ENCODE measurements at places on chromosomes 3 and 15.
A peak's percentile ranks its signal among the peaks of the same experiment; 100 is the strongest.

GRCh38 chr15:94174399-94174802 lies 57.0 kb upstream of the MCTP2 start:
- DNase-seq = peak; percentile 92

- DNase-seq = no peak
Measured at GRCh38 chr3:39812537-39812936, 3.1 kb downstream of the MYRIP start.

DNA sequence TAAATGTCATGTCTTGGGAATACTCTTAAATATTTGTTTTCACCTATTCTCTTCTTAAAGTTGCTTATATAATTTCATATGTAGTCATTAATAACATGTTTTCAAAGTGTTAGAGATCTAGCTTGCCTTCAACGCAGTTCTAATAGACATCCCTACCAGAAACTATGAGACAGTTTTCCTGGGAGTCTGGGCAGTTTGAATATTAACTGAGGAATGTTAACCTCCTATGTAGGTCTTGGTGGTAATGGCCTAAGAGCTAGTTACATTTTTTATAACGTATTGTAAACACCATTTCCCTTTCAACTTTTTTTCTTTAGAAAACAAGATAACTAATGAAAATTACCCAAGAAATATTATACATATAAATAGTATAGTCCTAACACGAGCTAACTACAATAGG lies 328.2 kb downstream of the TIGIT start:
- DNase-seq = no peak

DNA sequence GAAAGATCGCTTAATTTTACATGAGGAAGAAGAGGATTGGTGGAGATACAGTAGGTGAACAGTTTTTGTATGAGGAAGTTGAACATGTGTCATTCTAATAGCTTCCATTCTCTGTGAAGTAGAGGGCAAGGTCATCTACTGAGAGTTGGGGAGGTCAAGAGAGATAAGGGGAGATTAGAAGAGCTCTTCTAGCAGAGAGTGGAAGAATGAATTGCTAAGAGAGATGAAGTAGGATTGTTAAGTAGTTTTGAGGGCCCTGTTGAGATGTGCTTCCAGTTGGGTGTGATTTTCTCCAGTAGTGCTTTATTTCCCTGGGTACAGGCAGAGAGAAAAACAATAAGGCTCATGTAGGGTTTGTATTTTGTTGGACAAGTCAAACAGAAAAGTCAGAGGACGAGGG lies 5.2 kb downstream of the OPA1 start:
- no peak for DNase-seq

DNA sequence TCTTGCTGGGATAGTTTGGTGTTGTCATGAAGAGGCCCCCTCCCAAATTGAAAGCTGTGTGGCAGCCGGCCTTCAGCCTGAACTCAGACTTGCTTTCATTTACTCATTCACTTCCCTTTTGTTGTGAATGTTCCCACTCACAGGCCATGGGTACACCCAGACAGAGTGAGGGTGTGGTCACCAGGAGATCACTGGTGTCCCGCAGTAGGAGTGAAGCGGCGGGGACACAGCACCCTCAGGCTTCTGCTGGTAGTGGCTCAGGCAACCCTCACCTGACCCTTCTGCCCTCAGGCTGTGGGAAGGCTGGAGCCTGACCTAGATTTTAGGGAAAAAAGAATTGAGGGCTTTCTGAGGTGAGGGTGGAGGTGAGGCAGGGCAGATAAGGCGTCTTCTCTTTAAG lies 244.4 kb downstream of the SOX2 start:
- no peak for DNase-seq

GRCh38 chr15:92025706-92026270 lies 172.3 kb downstream of the SLCO3A1 start:
- DNase-seq = no peak

GRCh38 chr3:143419611-143420010 lies 300.0 kb downstream of the CHST2 start:
- no peak for DNase-seq

DNA sequence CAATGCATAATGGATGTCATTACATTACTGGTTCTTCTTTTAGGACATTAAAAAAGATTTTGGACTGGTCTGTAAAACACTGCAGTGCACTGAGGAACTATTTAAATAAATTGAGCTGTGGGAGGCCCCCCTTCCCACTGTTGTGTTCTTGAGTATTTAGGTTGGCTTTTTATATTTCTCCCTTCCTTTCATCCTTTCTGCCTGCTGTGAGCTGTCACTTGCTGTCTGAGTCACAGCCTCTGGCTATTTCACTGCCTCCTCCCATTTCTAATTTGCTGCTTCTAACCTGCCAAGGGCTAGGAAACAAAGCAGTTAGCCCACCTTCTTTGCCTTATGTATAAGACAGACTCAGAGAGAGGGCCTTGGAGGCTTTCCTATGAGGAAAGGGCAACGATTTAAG lies 89.0 kb upstream of the FNDC3B start:
- DNase-seq = peak; percentile 43

- DNase-seq = peak; percentile 14
Measured at GRCh38 chr3:186070996-186071395, 37.9 kb downstream of the ETV5 start.

DNA sequence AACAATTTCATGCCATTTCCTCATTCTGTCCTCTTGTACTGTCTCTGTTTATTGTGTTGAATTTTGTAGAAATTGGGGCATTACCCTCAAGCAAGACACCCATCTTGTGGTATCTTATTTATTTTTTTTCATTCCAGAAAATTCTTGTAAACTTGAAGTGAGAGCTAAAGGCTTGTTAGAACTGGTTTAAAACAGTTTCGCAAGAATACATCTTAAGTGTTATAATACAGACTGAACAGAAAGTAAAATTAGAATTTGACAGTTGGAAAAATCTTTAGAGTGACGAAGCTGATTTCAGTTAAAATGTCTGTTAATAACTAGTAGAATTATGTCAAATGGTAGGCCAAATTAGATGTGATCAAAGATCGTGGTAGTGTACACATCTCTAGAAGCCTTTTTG lies 26.9 kb downstream of the RNF13 start:
- no peak for DNase-seq

DNA sequence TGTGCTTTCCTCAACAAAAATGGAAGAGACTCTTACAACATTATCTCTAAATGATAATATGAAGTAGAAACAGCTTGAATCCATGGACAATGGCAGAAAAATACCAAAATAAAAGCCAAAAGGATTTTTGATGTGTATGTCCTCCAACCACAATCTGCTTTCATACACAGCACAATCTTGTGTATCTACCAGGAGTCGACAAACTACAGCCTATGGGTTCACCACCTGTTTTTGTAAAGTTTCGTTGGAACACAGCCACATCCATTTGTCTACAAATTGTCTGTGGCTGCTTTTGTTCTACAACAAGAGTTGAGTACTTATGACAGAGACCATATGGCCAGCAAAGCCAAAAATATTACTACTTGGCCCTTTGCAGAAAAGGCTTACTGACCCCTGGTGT lies 88.7 kb upstream of the UBE2E2 start:
- DNase-seq = no peak

DNA sequence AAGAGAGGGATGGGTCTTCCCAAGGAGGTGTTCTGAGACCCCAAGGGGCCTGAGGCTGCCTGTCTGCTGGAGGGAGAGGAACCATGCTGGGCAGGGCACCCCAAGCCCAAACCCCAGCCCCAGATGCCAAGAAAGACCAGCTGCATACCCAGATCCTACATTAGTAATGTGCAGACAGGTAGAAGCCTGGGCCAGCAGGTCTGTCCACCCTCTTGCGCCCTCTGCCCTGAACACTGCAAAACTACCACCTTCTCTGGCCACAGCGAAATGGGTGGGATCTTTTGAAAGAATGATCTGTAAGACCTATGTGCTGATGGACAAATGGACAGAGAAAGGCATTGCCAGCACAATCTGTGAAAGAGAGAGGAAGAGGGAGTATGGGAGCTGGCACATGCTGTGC lies 283.2 kb downstream of the EPHB1 start:
- DNase-seq = no peak

GRCh38 chr15:31302029-31302657 lies 24.5 kb upstream of the KLF13 start:
- no peak for DNase-seq

DNA sequence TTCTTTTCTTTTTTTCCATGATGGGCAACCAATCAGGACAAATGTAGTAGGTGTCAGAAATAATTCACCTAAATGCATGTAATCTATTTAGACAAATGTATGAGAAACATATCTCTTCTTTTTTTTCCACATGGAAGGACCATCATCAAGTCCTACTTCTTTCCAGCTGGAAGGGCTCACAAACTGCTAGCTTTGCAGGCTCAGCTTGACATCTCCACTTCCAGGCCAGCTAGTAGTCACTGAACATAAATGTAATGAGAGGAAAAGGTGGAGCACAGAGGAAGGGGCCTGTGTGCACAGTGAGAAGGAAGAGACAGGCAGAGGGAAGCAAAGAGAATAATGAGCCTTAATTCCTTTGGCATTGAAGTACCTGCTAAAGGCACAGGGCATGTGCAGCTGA lies 504.9 kb downstream of the MCTP2 start:
- DNase-seq = no peak
